COLO829 (cell line): ENCODE measurements at places on chromosomes 12 and 14.

- DNase-seq, result no peak
Measured at GRCh38 chr14:103121846-103122584, 1.2 kb upstream of the TNFAIP2 start.

DNA sequence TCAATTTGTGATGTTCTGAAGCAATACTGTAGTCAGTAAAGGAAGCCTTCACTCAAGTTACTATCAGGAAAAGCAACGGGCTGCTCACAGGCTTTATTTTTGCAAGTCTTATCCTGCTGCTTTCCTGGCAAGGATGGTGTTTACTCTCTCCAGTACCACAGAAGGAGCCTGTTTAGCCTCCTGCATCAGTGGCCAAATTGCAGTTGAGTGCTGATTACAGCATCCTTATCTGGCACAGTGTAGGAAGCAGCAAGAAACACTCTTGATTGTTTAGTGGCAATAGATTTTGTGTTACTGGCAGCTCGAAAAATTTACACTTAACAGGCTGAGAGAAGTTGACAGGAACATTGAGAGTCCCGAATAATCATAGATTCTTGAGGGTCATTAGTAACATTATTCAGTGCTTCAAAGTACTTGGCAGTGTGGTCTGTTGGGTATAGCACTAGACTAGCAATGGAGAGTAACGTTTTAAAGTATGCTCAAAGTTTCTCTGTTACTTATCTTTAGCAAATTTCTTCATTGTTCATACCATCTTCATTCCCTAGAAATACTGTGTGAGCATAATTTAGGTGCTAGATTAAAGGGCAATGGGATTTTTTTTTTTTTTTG lies 11.7 kb downstream of the TULP3 start:
- DNase-seq, result no peak

DNA sequence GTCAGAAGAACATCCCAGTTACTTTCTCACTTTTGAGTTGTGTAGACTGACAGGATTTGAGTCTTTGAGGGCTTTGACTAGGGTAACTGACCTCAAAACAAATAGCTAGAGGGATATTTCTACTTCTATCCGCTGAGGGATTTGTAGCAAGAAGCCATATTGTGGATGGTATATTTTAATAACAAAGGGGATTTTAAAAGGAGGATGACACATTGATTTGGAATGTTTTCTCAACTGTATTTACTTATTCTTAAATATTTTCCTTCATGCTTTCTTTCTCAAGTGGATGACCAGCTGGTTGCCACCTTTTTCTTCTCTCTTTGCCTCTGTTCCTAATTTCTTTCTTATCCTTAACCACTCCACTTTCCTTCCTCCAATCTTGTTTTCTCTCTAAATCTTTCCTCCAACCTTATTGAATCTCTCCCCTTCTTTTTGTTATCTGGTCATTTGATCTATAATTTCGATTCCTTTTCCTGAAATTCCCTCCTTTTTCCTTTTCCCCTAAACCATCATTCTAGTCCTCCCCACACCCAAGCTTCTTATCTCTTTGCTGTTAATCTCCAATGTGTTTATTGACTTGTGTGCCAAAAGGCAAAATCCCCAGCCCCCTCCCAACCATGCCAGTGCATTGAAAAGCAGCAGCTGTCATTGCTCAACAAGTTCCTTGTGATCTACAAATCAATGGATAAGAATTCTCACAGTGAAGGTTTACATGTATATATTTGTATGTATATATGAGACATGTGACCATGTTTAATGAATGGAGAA lies 411.6 kb downstream of the RAD51B start:
- DNase-seq, result no peak

DNA sequence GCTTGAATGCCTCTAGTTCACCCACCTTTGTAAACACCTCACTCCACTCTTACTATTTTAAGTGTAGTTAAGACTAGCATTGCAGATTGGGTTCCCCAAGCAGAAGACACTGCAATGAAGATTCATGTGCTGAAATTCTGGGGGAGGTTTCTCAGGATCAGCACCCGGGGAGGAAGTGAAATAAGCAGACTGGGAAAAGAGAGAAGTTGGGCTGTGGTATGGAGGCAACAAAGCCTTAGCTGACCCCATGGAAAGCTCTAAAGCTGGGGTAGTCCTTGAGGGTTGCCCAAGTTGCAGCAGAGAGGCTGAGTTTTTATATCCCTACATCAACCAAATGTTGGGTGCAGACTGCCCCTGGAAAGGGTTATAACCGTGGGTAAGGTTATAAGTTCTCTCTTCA lies 23.9 kb upstream of the IGF1 start:
- DNase-seq, result no peak

GRCh38 chr14:99515301-99516155 lies 34.3 kb downstream of the CCNK start:
- DNase-seq, result no peak

DNA sequence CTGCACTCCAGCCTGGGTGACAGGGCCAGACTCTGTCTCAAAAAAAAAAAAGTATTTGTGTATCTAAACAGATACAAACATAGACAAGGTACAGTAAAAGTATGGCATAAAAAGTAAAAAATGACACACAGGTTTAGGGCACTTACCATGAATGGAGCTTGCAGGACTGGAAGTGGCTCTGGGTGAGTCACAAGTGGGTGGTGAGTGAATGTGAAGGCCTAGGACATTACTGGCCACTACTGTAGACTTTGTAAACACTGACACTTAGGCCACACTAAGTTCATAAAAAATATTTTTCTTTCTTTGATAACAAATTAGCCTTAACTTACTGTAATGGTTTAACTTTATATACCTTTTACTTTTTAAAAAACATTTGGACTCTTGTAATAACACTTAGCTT lies 38.0 kb upstream of the EIF5 start:
- DNase-seq, result no peak

- no peak for DNase-seq
Measured at GRCh38 chr12:109544955-109545531, 28.3 kb downstream of the MMAB start.

GRCh38 chr14:104650057-104650980 lies 39.1 kb upstream of the INF2 start:
- peak; percentile 60 for DNase-seq

- DNase-seq, result no peak
Measured at GRCh38 chr14:103529383-103530365, 678 bp downstream of the TRMT61A start.

DNA sequence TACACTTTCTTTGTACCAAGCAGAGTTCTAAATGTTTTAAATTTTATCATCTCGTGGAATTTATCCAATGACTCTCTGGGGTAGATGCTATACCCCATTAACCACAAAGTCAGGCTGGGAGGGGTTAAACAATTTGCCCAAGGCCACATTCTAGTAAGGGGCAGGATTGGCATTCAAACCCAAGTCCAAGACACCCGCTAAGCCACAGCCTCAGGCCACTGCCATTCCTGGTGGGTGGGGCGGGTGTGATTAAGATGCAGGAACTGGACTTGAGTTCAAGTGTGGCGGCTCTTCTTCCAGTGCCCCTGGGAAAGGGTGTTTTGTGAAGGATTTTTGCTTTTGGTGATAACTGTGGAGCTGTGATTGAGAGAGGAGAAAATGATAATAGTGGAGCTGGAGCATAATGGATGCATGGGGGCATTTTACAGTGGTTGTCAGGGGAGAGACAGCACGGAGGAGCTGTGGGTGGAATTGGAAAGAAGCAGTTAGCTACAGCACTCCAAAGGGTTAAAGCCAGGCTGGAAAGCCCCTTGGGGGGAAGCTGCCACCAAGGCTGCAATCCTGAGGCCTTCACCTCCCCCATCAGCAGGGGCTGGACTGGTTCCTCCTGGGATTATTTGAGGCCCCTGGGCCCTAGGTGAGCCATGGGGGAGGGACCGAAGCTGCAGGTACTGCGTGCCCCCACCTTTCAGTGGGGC lies 1.0 kb upstream of the VRTN start:
- no peak for DNase-seq

DNA sequence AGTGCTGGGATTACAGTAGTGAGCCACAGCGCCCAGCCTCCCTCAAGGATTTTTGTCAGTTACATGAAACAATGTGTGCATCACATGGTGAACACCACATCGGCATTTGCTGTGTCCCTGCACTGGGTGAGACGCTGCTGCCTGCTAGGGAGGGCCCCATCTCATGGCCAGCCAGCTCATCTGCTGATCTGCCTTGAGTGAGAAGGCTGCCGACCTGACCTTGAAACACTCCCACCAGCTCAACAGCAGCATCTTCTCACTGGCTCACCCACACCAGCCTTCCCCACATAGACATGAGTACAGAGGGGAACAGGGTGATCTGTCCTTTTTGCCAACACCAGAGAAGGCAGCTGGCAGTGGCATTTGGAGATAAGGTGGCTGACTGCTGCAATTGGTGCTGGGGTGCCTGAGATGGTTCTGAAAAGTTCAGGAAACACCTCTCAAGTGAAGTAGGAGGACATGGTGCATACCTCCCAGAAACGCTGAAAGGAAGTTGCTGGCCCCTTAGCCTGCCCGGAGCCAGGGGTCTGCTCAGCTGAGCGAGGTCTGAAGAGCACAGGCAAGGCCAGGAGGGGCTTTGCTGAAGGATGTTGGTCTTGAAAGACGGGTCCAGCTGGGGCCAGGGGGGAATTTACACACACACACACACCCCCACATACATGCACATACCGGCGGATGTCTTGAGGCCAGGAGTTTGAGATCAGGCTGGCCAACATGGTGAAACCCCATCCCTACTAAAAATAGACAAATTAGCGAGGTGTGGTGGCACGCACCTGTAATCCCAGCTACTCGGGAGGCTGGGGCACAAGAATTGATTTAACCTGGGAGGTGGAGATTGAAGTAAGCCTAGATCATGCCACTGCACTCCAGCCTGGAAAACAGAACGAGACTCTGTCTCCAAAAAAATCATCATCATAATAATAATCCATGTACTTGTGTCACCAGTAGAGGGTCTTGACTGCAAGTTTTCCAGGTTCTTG lies 14.3 kb upstream of the PPP1R13B start:
- DNase-seq, result no peak

- DNase-seq, result no peak
Measured at GRCh38 chr12:21599143-21599999, 5.3 kb downstream of the GYS2 start.

- no peak for DNase-seq
Measured at GRCh38 chr12:29201296-29201695, 52.2 kb downstream of the FAR2 start.

DNA sequence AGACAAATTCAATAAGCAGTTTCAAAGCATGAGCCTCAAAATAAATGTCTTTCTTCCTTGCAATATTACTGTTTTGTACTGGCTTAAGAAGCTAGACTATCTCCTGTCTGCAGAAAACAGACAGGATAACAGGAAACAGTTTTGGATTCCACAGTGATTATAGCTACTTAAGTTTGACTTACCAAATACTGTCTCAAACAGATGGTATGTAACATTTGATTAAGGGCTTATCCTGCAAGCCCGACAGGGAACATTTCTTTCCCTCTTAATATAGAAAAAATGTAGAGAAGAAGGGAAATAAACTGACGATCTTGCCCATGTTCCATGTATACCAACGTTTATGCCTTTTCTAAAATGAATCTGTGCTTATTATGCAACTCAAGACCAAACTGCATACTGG lies 179.9 kb upstream of the EEA1 start:
- DNase-seq, result no peak

DNA sequence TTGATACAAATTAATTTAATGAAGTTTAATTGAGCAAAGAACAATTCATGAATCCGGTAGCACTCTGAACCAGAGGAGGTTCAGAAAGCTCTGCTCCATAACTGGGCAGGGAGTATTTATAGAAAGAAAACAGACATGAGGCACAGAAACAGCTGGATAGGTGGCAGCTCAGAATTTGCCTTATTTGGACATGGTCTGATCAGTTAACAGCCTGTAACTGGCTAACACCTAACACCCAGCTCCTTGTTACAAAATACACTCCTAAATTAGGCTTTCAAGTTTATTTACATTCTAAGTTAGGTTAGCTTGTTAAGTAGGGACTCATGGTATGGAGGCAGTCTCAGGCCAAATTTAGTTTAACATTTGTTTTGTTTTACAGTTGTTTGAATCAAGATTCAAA lies 67.8 kb upstream of the TMCC3 start:
- DNase-seq, result no peak

DNA sequence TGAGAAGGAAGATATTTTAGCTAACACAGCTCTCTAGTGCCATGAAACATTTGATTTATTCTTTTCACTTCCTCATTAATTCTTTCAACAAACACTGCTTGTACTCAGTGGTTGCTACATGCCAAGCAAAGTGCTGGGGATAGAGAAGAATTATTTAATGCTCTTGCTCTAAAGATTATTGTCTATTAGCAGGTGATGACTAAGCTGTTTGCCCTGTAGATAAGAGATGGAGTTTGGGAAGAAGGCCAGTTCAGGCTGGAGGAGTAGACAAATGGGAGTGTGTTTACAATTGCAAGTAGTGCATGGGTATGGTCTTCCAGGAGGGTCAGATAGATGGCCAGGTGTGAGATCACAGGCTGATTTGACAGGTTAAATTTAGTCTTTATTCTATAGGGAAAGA lies 99.8 kb upstream of the SEL1L start:
- DNase-seq, result no peak

DNA sequence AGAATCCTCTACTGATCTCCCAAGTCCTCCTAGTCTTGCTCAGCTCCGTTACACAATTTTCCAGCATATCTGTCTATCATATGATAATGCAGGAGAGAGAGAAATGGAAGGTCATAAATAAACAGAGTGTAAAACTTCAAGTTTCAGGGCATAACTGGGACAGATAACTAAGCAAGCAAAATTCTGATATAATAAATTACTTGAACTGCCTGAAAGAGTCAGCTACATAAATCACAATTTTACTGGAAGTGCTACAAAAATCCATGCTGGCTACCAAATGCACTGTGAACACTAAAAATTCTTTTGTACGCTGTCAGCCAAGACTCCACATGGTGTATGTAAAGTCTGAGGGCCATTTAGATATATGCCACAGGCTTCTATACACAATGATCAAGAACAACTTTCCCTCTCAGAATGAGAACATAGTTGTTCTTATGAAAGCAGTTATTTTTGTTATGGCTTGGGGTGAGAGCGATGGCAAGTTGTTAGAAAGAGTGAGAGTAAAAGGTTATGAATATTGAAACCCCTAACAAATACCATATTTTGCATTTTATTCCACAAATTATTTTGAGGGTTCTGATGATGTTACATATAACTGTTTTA lies 41.1 kb downstream of the GRIP1 start:
- DNase-seq, result no peak

- DNase-seq, result no peak
Measured at GRCh38 chr14:53613404-53614253, 343.0 kb downstream of the BMP4 start.

DNA sequence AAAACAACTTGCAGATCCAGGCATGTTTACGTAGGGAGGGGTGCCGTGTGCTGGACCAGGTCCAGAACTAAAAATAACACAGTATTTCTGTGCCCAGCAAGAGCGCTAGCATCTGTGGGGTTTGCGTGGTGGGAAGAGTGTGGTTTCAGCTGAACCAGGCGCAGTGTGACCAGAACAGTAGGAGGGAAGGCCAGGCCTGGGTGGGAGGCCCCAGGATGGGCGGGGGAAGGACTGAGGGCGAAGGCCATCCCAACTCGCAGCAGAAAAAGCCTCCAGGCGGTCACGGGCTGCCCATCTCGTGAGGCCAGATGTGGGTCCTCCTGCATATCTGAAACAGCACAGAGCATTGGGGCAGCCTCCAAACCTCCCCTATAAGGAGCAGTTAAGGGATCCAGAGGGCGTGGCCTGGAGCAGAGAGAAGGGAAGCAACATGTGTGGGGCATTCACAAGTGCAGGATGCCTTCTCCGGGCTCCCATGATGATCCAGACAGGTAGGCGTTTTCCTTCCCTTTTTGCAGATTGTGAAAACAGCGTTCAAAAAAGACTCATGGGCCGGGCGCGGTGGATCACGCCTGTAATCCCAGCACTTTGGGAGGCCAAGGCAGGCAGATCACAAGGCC lies 17.8 kb upstream of the CD9 start:
- DNase-seq, result no peak

- no peak for DNase-seq
Measured at GRCh38 chr12:63787306-63787705, 7.6 kb downstream of the RXYLT1 start.
